Kasumi-1 (cell line): ENCODE measurements at places on chromosomes 12 and 14.

GRCh38 chr14:91373591-91374254 lies 43.9 kb downstream of the CCDC88C start:
- peak; percentile 73 for DNase-seq

DNA sequence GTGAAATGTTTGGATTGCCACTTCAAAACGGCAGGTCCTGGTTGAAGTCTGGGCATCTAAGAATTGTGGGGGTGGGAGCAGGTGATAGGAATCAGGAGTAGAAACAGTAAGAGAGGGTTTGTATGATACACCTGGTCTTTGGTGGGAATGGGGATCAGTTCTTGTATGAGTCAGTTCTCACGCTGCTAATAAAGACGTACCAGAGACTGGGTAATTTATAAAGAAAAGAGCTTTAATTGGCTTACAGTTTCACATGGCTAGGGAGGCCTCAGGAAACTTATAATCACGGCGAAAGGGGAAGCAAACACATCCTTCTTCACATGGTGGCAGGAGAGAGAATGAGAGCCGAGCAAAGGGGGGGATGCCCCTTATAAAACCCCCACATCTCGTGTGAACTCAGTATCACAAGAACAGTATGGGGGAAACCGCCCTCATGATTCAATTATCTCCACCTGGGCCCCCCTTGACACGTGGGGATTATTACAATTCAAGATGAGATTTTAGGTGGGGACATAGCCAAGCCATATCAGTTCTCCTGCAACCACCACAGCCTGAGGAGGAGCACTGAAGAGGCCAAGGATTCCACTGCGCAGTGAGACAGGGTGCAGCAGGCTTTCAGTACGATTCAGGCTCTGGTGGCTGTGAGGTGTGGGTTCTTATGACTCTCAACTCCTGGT lies 52.1 kb downstream of the DRAM1 start:
- DNase-seq: no peak

GRCh38 chr14:58455593-58456265 lies 28.2 kb downstream of the KIAA0586 start:
- no peak for DNase-seq

GRCh38 chr14:104752423-104752734 lies 568 bp upstream of the SIVA1 start:
- peak; percentile 100 for DNase-seq

- no peak for DNase-seq
These were observed 211.3 kb upstream of the DIO3 start for GRCh38 chr14:101350021-101350420.
